ENCODE measurements at places on chromosomes 11 and 22.
A peak's percentile ranks its signal among the peaks of the same experiment; 100 is the strongest.

GRCh38 chr22:37229012-37229804 lies 14.9 kb downstream of the RAC2 start:
- no peak for DNase-seq

GRCh38 chr22:46150034-46150654 lies at the start of gene PPARA:
TSS of gene PPARA (plus strand) at chr22:46150526. CDS start at chr22:46198384, 47,858 bp downstream.
- peak; percentile 87 for DNase-seq

GRCh38 chr22:31187627-31188026 lies 24.5 kb upstream of the LIMK2 start:
- no peak for DNase-seq

GRCh38 chr11:59097113-59097708 lies 9.8 kb upstream of the FAM111B start:
- DNase-seq: peak; percentile 41
